Stimulated activated CD8-positive, alpha-beta memory T cell treated with anti-CD3 and anti-CD28 coated beads, Interleukin-15, amount 100 ng/mL, for 48 hours (primary cell): ENCODE measurements at places on chromosomes 7 and 10.

GRCh38 chr10:46062723-46063428 lies 16.8 kb upstream of the MSMB start:
- DNase-seq = no peak

DNA sequence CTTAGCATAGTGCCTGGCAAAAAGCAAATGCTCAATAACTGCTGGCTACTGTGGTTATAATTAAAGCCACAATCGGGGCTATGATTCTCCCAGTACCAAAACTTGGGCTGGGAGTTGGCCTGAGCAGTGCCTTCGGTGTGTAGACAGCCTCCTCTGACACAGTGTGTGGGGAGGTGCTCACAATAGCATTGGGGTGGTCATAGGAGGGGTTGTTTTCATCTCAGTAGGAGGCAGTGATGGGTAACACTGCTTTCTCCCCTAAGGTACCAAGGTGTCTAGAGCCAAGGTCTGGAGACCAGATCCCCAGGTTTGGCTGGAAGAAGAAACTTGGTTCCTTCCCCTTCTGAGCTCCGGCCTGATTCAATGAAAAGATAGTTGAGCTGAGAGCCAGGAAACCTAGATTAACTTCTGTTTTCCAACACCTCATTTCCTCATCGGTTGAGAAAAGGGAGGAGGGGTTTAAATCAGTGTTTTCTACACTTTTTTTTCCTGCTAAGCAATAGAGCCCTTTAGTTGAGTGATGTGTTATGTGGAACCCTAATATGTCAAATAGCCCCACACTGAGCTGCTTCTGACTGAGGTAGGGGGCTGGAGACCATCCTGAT lies 68.2 kb downstream of the LRMDA start:
- DNase-seq = no peak

DNA sequence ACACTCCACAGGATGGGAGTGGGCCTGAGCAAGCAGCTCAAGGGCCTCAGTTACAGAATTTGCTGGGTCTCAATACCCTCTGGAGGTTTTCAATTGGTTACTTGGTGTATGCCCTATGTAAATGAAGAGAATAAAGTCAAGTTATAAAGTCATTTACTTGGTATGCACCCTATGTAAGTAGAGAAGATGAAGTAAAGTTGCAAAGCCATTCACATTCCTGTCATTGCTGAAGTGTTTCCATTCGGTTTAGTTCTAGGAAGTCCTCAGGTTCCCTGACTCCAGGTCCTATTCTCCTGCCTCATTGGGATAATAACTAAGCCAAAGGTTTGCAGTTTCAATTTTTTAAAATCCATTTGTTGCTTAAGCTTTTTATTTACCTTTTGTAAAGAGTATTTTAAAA lies 272.6 kb upstream of the NPSR1 start:
- no peak for DNase-seq

DNA sequence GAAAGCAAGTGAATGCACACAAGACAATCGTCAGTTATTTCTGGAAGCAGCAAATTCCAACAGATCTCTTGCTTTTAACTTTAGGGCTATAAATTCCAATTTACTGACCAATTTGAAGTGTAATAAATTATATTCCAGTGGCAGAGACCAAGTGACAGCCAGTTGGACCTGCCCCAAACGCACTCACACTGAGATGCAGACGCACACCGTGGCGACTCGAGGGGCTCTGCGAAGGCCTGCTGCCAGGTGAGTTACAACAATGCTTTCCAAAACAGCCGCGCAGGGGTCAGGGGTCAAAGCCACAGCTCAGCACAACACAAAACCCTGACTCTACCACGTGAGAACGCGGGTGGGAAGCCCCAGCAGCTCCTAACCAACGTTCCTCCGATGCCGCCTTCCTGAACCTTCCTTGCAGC lies 97.4 kb downstream of the ZRANB1 start:
- no peak for DNase-seq

DNA sequence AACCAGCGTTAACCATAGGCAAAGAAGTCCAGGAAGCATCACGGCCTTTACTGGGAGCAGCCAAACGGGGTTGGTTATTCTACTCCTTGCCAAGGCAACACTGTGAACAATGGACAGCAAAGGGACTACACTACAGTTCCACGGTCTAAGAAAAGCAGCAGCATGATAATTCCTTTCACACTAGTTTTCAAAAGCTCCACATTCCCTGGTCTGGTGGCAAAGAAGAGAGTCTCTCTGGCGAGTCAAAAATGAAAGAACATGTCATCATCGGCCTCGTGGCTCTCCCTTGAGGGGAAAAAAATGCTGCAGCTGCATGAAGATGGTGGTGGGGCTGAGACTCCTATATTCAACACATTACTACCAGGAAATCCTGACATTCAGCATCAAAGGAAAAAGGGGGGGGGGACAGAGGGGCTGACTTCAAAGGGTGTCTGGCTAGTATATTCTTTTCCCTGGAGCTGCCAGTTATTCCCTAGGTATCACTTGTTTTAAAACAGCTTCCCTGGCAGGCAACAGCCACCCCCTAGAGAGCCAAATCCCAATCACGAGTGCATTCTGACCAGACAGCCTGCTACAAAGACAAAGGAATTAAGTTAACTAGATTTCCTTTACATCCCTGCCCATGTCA lies 49.1 kb downstream of the SLC37A3 start:
- DNase-seq = no peak
